Mucosa of descending colon (tissue), 3 donors: ENCODE measurements at places on chromosomes 4 and X.

DNA sequence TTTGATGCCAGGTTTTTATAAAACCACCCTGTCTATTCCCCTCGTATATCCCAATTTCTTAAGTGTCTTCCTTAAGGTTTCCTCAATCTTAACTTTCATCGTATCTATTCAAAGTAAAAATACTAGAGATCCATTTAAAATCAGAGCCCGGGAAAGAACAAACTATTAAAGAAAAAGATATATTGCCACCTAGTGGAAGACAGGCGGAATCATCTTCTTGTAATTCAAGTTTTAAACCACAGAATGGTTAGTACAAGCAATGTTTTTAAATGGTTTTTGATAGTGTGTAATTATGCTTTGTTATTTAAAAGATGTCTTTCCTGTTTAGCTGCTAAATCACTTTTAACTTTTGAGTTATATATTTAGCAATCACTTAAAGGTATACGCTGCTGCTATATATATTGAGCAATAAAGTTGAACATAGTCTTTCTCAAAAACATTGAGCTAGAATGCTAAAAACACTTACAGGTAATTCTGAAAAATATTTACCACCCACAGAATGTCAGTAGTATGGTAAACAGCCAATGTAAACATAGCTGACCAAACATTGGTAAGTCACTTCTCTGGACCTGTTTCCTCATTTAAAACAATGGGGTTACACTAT, 18.2 kb downstream of the PRDM8 start:
- no peak for DNase-seq

- no peak for DNase-seq
These were observed 12.9 kb downstream of the TMEM154 start for GRCh38 chr4:152666946-152667345.

- DNase-seq: no peak
These were observed 455.5 kb upstream of the FAM241A start for GRCh38 chr4:111689731-111690130.

DNA sequence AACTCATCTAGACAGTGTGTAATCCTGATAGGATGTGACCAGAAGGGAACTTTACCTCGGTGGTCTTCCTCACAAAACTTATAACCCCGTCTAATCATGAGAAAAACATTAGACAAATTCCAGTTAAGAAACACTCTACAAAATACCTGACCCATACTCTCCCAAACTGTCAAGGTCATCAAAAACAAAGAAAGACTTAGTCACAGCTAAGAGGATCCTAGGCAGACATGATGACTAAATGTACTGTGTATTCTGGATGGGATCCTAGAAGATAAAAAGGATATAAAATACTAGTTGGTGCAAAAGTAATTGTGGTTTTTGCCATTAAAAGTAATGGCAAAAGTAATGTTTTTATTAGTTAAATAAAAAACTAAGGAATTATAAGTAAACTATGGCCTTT, 81.6 kb downstream of the DTHD1 start:
- no peak for DNase-seq

DNA sequence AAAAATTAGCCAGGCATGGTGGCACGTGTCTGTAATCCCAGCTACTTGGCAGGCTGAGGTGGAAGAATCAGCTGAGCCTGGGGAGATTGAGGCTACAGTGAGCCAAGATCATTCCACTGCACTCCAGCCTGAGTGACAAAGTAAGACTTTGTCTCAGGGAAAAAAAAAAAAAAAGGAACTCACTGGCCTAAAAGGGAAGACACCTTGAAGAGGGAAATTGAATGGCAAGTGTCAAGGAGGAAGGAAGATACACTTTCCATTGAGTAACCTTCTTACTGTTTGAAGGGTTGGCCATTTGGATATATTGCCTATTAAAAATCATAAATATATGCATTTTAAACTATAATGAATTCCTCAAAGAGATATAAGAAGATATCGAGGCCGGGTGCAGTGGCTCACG, 147.5 kb upstream of the FAM241A start:
- no peak for DNase-seq

DNA sequence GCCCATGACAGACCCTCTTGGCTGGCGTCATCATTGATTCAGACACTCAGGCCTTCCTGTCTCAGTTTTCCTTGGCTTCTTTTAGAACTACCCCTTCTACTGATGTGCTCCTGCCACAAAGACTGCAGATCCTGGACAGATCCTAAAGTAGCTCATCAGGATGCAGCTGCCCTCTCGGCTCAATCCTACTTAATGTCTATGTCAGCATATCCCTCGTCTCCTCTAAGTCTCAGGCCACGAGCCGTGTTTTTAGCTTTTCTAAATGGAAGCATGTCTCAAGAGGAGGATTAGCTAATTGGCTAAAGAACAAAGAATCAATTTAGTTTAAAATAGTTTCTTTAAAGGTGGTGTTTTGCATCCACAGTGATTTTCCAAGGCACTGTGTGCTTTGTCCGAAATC, 447.7 kb downstream of the STIM2 start:
- no peak for DNase-seq

DNA sequence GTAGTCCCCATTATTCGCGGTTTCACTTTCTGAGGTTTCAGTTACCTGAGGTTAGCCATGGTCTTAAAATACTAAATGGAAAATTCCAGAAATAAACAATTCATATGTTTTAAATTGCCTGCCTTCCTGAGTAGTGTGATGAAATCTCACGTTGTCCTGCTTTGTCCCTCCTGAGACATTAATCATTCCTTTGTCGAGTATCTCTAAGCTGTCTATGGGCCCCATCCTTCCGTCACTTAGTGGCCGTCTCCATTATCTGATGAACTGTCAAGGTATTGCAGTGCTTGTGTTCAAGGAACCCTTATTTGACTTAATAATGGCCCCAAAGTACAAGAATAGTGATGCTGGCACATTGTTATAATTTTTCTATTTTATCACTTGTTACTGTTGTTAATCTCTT, 94.8 kb downstream of the ADGRL3 start:
- DNase-seq: no peak

- no peak for DNase-seq
These were observed 39.7 kb downstream of the ITIH6 start for GRCh38 chrX:54758114-54759055.

DNA sequence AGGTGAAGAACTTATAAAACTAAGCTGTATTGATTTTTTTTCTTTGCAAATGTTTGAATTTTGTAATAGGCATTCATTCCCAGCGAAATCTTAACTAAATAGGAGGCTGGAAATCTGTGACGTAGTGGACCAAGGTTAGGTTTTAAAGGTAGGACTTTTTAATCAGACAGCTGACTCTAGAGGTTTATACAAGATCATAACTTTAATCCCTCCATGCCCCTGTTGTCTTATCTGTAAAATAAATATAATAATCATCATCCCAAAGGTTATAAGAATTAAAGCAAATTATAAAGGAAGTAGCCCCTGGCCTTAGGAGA, 101.3 kb downstream of the SHROOM3 start:
- DNase-seq: no peak

GRCh38 chr4:6300359-6300758, 30.7 kb downstream of the WFS1 start:
- DNase-seq: no peak

DNA sequence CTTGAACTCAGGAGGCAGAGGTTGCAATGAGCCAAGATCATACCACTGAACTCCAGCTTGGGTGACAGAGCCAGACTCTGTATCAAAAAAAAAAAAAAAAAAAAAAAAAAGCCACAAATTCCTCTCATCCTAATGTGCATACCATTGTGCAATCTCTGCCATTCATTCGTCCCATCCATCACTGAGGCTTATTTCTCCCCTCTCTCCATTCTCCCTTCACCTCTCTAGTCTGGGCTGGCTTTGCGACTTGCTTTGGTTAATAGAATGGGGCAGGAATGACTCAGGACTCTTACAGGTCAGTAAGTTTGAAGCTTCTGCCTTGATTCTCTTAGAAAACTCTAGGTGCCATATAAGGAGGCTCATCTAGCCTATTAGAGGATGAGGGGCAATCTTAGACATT, 60.3 kb upstream of the DDX3X start:
- no peak for DNase-seq

GRCh38 chrX:49858341-49858740, 20.9 kb upstream of the USP27X start:
- DNase-seq: no peak

DNA sequence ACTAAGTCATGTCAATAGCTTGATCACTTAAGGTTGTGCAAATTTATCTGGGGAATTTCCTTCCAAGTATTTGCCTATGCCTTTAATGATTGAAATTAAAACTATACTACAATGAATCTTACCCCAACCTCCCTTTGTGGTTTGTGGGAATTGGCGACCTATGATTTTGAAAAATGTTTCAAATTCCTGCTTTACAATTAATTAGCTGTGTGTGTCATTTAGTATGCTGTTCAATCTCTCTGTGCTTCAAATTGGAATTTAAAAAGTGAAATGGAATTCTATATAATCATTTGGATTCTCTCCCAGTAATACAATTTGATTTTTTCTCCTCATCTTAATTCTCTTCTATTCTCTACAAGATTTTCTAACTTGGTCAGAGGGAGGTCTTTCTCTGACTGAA, 2319.5 kb downstream of the ARAP2 start:
- DNase-seq: no peak

DNA sequence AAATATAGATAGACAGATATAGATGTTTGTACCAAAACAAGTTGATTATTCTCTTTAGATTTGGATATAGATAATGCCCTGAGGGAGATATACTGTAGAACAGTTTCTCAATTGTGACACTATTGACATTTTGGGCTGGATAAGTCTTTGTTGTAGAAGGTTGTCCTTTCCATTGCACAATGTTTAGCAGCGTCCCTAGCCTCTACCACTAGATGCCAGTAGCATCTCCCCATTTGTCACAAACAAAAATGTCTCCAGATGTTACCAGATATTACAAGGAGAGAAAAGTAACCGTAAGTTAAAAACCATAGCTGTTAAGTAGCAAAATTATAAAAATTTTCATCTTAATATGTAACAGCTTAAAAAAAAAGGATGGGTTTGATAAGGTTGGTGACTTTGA, 2595.3 kb downstream of the ARAP2 start:
- DNase-seq: no peak

DNA sequence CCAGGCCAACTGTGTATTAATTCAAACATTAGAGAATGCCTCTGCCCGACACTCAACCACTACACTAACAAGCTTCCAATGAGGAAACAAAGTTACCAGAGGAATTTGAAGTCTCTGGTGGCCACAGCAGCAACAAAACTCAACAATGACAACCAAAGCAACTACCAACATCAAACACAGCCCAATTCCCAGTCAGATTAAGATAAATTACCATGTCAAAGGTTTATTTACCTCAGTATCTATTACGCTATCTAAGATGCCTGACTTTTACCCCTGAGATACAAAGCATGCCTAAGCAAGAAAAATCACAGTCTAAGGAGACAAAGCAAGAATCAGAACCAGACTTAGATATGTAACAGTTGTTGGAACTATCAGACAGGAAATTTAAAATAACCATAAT, 230.1 kb upstream of the FTHL17 start:
- no peak for DNase-seq

DNA sequence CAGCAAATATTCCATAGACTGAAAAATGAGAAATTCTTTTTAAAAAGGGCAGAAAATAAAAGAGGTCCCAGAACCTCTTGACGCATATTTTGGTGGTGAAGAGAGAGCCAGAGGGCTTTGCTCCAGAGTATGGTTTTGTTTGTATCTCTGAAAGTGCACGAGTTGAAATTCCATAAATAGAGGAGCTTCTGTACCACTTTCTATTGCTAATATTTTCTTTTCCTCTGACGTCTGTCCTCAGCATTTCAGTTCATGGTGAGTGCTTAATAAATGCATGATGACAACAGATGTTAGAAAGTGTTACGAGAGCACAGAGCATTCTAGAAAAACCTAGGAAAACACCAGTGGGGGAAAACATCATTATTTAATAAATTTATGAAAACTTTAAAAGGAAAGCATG, 145.6 kb downstream of the AMELX start:
- DNase-seq: no peak

GRCh38 chr4:26418107-26418506, 72.2 kb downstream of the CCKAR start:
- DNase-seq: no peak

DNA sequence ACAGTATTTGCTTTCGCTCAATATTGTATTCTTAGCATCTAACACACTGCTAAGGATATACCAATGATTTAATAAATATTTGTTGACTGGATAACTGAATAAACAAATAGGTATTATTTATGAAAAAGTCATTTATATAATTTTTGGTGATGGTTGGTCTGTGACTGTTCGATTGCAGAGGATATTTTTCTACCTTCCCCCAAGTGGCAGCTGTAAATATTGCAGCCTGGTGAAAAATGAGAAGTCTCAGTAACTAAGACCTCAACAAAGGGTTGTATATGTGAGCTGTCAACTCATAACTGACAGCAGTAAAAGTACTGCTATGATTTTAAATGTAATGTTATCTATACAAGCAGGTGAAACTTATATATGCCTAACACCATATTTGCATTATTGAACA, 36.0 kb downstream of the HTR2C start:
- DNase-seq: no peak

DNA sequence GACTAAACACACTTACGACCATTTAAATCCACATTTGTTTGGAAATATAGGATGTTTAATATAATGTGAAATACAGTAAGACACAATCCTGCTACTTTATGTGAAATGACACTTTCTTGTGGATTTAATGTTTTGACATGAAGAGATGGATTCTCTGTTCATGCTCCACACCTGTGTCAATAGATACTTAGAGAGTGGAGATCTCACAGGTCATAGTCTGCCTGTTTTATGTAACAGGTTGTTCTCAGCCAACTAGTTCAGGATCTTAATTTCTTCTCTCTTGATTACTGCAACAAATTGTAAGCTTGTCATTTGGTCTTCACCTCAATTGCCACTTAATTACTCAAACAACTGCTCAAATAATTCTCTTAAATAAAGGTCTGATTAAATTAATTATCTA, 1621.2 kb downstream of the PCDH7 start:
- DNase-seq: no peak

DNA sequence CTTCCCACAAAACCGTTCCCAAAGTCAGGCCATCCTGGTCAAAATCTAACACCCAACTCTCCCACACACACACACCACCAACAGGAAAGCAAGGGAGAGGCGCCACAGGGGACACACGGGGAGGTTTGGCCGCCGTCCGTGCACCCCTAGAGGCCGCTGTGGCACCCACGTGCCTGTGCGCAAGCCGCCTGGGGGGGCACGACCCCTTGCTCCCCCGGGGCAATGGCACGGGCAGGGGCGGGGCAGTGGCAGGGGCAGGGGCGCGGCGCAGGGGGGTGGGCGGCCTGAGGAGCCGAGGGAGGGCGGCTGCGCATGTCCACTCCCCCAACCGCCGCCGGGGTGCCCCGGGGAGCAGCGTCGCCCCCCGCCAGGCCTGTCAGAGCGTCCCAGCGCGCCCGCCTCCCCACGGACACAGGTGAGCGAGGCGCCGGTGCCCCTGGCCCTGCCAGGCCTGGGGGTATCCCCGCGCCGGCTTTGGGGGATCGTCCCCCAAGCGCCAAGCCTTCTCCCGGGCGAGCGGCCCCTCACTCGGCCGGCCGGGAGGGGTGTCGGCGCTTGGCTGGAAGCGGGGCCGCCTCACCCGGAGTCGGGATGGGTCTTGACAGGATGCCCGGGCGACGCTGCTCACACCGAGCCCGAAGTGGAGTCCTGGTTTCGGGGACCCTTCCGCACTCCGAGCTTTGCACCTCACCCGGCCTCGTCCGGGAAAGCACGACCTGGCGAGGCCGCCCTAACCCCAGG, at the start of gene ERAS:
Gene ERAS (plus strand): TSS at position 379 of the 741 bp plus-strand sequence. CDS start 2,611 bp downstream, outside the sequence.
- no peak for DNase-seq
